ENCODE measurements at places on chromosomes 7 and 10.

DNA sequence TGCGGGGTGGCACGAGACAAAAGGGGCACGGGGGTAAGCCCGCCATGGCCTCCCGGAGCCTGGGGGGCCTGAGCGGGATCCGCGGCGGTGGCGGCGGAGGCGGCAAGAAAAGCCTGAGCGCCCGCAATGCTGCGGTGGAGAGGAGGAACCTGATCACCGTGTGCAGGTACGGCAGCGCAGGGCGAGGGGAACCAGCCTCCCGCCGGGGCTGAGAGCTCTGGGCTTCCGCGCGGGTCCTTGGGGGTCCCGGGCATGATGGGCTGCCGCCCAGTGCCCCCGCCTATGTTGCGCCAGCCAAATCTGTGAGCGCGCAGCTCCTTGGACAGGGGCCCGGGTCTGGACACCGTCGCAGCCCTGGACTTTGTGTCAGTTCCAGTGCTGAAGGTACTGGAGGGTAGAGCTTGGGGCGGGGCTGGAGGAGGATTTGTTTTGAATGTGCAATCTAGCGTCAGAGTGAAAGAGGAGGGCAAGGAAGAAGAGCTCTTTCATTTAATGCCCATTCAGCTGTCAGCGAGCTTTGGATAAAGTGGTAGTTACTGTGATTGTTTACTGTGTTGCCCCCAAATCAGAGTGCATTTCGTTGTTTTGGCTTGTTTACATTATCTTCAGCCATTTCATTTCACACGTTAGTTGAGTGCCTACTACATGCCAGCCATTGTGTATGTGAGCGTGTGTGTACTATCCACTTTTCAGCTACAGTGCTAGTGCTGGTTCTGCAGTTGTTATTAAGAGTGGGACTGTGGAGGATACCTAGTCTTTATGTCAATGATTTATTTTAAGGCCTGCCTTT lies 777 bp downstream of the RUNDC3B start:
- DNase-seq = no peak

DNA sequence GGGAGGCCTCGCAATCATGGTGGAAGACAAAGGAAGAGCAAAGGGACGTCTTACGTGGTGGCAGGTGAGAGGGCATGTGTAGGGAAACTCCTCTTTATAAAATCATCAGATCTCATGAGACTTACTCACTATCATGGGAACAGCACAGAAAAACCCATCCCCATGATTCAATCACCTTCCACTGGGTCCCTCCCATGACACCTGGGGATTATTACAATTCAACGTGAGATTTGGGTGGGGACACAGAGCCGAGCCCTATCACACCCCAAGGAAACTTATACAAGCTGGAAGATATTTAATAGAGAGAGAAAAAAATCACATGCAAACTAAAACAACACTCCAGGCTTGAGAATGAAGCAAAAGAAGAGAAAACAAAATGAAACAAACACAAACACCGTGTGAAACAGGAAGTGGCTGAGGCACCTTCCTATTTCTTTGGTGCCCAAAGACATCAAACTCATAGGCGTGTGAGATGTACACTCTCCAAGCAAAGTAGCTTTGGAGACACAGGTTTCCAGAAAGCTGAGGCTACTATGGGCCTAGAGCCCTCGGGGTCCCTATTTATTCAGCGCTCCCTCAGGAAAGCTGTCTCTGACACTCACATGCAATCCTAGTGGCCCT lies 97.2 kb downstream of the PRKCQ start:
- no peak for DNase-seq

DNA sequence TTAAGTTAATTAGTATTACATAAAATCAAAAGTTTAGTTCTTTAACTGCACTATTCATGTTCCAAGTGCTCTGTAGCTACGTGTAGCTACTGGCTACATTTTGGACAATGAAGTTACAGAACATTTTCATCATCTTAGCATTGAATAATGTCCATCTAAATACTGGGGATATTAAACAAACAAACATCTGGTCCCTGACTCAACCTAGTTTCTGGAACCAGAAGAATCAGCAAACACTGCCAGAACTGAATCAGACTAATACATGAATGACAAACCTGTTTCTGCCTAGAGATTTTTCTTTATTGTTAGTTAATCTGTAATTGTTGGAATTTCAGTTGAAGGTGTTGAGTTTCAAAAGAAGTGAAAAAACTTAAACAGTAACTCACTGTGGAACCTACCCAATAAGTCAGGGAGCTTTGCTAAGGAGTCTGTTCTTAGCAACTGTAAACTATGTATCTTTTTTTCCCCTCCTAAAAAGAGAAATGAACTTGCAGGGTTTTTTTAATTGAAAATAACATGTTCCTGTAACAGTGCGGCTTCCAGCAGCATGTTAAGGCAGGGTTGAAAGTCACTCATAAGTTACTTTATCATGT lies 58.3 kb downstream of the CDK13 start:
- DNase-seq = no peak

GRCh38 chr10:22583683-22584082 lies 130.7 kb downstream of the PIP4K2A start:
- no peak for DNase-seq

DNA sequence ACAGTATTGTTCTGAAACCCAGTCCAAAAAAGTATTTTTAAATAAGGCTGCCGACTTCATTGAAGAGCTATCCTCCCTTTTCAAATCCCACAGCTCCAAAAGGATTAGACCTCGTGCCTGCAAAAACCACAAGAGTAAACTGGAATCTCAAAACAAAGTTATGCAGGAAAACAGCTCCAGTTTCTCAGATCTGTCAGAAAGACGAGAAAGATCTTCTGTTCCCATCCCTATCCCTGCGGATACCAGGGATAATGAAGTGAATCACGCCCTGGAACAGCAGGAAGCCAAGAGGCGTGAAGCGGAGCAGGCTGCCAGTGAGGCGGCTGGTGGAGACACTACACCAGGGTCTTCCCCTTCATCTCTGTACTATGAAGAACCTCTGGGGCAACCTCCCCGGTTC lies 12.6 kb downstream of the MYPN start:
- no peak for DNase-seq

DNA sequence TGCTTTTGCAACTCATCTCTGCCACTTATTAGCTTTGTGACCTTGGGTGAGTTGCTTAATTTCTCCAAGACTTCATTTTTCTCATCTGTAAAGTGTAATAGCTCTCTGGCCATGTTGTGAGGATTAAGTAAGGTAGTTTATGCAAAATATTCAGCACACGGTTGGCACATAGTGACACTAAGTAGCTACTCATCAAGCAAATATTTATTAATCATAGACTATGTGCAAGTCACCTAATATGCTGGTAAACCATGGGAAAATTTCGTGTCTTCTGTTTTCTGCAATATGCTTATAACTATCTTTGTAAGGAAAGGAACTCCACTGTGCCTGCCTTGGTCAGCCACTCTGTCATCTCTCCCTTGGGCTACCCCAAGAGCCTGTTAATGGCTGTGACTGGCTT lies 50.3 kb upstream of the EGR2 start:
- no peak for DNase-seq

DNA sequence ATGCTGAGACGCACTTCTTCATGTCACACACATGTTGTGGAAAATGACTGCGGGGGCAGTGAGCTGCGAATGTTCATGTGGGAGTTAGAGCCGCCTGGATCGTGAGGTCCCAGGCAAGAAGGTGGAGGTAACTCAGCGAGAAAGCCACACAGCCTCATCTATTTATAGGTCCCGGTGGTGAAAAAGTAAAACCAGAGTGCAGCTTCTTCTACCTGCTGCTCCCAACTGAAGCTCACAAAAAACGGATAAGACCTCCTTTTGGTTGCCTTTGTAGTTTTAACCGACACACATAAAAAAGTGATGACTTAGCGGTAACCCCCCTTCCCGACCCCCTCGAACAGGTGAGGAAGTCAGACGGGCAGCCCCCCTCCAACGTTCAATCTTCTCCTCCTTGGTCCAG lies 276.9 kb downstream of the GATA3 start:
- DNase-seq = no peak

- no peak for DNase-seq
Measured at GRCh38 chr10:116673866-116674265, 53.1 kb downstream of the PNLIPRP2 start.

- no peak for DNase-seq
Measured at GRCh38 chr10:3512263-3512662, 272.7 kb downstream of the KLF6 start.

GRCh38 chr10:102072673-102073527 lies 7.8 kb downstream of the HPS6 start:
- peak; percentile 10 for DNase-seq

GRCh38 chr7:70063371-70063770 lies 465.1 kb downstream of the AUTS2 start:
- DNase-seq = no peak

DNA sequence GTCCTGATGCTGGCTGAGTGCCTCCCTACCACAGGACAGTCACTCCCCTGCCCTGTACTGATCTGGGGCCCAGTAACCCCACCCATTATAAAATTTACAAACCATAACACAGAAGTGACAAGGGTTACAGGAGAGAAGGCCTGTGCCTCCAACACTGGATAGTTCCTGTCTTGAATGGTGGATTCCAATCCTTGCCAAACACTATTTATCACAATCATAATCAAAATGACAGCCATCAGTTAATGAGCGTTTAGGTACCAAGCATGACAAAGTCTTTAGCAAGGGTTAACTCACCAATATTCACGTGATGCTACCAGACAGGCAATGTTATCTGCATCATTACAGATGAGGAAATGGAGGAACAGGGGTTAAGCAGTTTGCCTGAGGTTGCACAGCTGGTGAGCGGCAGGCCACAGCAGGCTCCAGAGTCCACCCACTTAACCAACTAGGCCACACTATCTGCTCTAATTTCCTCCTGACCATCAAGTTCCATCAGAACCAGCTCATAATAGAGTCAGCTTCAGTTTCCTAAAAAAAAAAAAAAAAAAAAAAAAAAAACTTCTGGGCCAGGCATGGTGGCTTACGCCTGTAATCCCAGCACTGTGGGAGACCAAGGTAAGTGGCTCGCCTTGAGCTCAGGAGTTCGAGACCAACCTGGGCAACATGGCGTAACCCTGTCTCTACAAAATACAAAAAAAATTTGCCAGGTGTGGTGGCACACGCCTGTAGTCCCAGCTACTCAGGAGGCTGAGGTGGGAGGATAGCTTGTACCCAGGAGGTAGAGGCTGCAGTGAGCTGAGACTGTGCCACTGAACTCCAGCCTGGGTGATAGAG lies 14.2 kb downstream of the PDLIM1 start:
- DNase-seq = no peak

DNA sequence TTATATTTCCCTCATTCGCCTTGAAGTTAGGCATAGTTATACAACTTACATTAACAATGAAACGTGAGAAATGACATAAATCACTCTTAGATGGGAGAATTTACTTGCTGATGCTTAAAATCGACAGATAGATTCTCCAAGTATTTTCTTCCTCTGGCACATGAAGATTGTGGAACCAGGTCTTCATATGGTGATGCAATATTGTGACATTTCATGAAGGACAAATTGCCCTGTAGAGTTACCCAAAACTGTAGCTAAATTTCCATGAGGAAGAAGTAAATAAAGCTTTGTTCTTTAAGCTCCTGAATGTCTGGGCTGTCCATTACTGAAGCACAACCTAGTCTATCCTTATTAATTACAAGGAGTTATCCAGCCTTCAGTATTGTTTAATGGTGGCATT lies 353.1 kb downstream of the THSD7A start:
- DNase-seq = no peak

DNA sequence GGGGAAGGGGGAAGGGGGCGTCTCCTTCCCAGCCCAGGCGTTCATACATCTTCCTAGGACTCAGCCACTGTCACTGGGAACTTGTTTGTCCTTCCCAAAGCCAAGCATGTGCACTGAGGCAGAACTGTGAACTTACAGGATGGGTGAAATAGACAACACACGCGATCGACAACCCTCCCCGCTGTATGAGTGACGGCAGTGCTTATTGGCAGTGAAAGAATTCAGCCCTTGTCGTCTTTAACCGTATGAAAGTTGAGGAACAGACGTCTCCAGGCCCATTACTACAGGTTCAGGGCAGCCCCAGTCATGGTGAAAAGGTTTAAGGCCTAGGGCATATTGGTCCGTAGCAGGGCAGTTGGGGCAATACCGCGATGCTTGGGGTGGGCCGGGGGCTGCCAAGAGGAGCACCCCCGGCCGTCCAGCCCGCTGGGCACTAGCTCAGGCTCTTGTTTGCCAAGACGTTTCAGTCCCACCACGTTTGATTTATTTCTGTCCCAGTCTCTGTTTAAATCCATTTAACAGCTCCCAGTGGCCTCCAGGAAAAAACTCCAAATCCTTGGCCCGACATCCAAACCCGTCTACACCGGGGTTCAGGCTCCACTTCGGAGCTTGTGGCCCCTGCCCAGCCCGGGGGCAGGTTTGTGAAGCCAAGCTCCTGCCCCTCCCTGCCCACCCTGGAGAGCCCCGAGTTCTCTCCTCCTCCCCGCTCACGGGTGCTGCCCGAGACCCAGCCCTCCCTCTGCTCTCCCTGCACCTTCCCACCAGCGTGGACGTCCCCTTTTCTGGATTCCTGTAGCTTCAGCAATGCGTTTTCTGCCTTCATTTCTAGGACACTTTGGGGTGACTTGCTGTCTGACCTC lies 159.8 kb downstream of the DNAJB6 start:
- DNase-seq = no peak

- no peak for DNase-seq
Measured at GRCh38 chr7:2732388-2732787, 44.4 kb downstream of the AMZ1 start.

DNA sequence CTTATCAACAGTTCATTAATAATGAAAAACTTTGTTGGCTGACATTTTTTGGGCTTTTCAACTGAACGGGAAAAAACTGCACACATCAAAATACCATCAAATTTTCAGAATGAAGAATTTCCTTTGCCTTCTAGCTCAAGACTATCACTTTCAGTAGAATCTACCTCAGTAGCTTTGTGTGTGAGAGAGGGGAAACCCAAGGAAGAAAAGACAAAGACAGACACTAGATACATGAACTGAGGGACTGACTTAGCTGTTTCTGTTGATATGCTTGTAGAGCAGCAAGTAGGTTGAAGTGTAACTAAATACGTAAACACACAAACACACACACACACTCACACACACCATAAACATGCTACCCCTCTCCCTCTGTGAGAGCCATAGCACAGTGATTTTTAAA lies 257.1 kb downstream of the CDK14 start:
- DNase-seq = no peak

- no peak for DNase-seq
Measured at GRCh38 chr7:75621124-75621523, 117.6 kb downstream of the HIP1 start.

- DNase-seq = no peak
Measured at GRCh38 chr10:17216901-17217395, 11.1 kb upstream of the VIM start.

- no peak for DNase-seq
Measured at GRCh38 chr10:101236376-101237080, 7.3 kb upstream of the LBX1 start.

DNA sequence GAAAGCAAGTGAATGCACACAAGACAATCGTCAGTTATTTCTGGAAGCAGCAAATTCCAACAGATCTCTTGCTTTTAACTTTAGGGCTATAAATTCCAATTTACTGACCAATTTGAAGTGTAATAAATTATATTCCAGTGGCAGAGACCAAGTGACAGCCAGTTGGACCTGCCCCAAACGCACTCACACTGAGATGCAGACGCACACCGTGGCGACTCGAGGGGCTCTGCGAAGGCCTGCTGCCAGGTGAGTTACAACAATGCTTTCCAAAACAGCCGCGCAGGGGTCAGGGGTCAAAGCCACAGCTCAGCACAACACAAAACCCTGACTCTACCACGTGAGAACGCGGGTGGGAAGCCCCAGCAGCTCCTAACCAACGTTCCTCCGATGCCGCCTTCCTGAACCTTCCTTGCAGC lies 97.4 kb downstream of the ZRANB1 start:
- DNase-seq = no peak

All from NCI-H446 (cell line).